ENCODE measurements at places on chromosomes 11 and 22.

DNA sequence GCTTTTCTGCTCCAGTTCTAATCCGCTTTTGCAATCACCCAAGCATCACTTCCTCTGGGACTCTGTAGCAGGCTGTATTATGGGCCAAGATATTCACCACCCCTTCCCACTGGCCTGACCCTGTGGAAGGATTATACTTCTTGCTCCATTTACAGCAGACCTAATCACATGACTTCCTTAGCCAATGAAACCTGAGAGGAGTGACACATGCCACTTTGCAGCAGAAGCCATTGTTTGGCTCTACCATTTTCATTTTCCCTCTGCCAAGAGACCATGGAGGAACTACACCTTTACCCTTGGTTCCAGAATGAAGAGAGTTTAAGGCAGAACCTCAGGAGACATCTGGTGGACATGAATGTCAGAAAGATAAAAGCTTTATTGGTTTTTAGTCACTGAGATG lies 134.9 kb upstream of the HSD17B12 start:
- no peak for DNase-seq

DNA sequence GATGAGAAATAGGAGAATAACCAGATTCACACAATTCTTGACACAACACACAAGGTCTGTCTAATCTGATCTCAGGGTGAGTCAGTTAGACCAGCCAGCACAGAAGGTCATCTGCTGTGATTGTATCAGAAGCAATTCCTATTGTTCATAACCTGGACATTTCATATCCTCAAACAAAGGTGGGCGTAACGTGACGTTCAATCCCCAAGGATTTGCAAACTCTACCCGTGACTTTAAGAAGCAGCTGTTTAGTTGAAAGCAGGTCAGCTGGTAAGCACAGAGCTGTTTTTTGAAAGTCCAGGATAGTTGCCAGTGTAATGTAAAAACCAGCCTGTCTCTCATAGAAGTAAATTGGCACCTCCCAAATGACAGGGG lies 385.1 kb downstream of the DCDC1 start:
- DNase-seq: no peak

GRCh38 chr11:79691445-79691844 lies 250.6 kb upstream of the TENM4 start:
- DNase-seq: no peak

GRCh38 chr22:44869196-44869595 lies 116.8 kb downstream of the ARHGAP8 start:
- DNase-seq: no peak

- DNase-seq: no peak
Observed at GRCh38 chr11:6523253-6523652, 26.2 kb downstream of the DNHD1 start.

DNA sequence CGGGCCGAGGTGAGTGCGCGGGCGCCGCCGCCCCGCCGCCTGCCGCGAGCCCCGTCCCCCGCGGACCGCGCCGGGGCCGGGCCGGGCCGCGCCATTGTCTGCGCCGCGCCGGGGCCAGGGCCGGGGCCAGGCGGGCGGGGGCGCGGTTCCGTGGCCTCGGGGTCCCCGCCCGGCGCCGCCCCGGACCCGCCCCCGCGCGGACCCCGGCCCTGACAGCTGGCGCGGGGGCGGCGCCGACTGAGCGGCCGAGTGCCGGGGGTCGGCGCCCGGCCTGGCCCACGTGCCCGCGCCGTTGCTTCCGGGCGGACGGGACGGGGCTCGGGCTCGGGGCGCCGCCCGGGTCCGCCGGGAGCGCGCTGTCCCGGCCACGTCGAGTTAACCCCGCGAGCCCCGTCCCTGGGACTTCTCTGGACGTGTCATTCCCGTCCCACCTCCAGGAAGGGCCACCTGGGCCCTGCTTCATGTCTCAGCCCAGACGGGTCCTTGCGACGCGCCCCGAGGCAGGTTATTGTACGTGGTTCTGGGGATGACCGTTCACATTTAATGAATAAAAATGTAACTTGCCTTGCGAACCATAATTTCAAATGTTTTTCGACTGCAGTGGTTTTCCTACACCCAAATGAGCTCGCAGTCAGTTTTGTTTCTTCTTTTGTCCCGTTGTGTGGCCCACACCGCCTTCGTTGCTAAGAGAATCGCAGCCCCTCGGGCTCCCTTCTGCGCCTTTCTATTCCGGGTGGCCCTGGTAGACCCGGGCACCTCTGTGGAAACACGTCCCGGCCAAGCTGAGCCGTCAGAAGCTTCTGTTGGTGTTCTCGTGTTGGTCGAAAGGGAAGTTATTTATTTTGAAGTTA lies 562 bp downstream of the ZBED4 start:
- no peak for DNase-seq

- no peak for DNase-seq
Observed at GRCh38 chr11:103546236-103546635, 437.0 kb downstream of the DYNC2H1 start.

- no peak for DNase-seq
Observed at GRCh38 chr11:90310210-90310609, 87.4 kb upstream of the CHORDC1 start.

GRCh38 chr11:4983841-4984240 lies 10.8 kb upstream of the OR51L1 start:
- no peak for DNase-seq

DNA sequence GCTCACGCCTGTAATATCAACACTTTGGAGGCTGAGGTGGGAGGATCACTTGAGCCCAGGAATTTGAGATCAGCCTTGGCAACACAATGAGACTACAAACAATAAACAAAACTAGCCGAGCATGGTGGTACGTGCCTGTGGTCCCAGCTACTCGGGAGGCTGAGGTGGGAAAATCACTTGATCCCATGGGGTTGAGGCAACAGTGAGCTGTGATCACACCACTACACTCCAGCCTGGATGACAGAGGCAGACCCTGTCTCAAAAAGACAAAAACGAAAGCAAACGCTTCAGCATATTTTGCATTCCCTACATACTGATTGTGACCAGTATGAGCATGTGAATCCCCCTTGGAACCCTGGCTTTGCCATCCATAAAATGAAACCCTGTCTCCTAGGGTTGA lies 33.9 kb upstream of the MN1 start:
- no peak for DNase-seq

DNA sequence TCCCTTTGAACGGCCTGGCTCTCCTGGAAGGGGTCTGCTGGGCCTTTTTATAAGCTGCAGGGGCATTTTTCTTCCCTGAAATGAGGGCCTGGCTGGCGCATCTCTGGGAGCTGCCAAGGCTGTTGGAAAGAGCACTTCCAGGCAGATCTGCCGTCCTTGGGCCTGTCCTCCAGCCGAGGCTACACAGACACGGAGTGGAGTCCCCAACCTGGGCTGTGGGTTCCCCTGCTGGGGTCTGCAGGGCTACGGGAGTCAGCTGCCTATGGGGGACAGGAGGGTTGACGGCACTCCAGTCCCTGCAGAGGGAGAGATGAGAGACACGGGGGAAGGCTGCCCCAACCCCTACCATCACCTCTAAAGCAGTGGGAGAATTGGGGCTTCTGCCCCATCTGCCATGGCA lies 606.6 kb downstream of the TBC1D22A start:
- no peak for DNase-seq

- no peak for DNase-seq
Observed at GRCh38 chr22:23521441-23522113, 58.5 kb downstream of the IGLL1 start.

- DNase-seq: no peak
Observed at GRCh38 chr22:49198705-49199084, 629.0 kb downstream of the BRD1 start.

Measured in cortex of kidney (tissue), 1 donor.